ENCODE measurements at places on chromosomes 5 and 9.
A peak's percentile ranks its signal among the peaks of the same experiment; 100 is the strongest.

DNA sequence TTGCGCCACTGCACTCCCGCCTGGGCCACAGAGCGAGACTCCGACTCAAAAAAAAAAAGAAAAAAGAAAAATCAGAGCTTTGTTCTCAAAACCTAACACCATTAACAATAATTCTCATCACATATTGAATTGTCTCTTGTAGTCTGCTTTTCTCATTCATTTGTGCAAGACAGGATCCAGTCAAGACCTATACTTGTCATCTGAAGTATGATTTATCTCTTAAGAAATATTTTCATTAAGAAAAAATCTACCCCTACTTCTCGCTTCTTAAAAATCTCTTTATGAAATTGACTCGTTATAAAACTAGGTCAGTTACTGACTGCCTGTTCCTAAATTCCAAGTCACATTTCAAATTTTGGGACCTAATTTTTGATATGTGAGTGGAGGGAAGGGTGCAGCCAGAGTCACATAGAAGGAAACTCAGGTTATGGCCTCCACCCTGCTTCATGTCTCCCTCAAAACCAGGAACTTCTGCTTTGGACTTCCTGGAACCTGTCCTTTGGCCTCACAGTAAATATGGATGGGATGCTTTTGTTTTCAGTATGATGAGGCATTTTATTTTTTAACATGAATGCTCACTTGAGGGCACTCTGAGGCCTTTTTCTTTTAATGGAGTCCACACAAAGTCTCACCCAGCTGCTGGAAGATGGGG, 18.9 kb downstream of the ZNF169 start:
- no peak for DNase-seq

DNA sequence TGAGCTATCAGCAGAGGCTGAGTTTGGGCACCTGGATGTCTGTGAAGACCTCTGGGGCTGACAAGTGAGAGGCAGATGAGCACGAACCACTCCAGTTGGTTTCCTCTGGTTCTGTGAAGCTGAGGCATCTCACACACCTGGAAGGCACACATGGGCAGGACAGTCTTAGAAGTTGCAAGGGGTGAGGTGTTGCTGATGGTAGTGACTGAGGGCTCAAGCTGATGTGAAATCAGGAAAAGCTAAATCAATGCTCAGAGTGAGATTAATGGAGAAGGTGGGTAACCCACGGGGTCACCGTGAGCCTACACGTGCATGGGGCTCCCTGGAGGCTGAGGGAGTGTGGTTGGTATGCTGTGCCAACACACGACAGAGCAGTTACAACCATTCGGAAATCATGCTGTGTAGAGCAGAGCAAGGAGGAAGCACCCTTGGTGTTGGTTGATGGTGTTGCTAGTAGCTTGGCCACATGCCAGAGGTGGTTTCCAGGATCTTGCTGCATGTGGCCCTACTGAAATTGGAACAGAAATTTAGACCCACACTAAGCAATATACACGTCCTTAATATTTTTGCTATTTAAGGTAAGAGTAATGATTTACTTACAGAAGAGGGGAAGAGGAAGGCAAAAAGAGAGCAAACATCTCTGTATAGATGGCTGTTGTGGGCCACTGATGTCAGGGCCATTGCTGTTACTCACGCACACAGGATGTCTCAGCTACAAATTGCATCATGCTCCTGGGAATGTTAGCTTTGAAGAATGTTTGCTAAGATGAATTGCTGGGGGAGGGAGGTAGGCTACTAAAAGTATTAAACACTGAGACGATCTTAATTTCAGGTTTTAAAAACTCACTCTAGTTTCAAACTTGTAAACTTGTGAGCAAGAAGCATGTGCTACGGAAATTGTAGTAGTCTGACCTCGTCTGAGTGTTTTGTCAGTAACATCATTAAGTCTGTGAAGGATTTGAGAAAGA, 170.5 kb downstream of the ARHGEF28 start:
- DNase-seq, result peak; percentile 9

DNA sequence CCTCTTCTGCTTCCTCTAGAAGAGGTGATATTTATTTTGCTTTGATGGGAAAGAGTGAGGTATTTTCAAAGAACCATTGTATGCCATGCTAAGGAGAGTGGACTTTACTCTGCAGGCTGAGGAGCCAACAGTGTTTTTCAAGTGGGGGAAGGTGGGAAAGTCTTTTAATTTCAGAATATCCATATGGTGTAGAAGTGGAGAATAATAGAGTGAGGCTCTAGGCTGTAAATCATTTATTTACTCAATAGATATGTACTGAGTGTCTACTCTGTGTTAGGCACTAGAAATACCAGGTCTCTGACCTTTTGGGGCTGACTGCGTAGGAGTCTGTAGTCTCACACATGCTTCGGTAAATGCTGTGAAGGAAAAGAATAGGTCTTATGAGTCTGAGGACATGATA, 30.7 kb upstream of the TENT2 start:
- DNase-seq, result no peak

DNA sequence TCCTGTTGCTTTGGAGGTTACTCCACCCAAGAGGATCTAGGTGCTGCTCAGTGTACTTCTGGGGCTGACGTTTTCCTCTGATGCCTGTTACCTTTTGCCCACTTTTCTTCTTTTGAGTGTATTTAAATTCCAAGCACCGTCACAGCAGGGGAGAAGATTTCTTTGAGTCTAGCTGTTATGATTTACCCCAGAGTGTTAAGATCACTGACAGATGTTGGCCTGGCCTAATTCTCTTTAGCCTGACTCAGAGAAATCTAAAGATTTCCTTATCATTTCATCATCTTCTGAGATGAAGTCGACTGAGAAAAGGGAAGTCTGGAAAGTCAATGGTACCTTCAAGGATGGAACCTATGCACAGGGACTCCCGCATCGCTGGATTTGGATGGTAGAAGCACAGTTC, 191.5 kb downstream of the FBXL7 start:
- no peak for DNase-seq

DNA sequence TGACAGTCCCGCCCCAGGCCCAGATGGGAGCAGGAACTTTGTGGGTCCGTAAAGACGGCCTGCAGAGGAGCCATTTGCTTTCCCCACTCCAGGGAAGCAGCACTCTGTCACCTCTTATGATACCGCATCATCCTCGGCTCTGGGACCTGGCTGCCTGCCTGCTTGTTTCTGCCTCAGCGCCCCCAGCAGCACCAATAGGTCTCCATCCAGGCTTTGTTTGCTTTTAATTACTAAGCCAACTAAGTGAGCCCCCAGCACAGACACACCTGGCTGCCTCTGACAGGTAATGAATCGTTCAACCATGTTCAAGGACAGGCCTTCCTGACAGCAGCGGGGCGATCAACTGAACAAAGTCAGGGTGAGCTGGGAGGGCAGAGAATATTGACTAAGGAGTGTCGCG, 141.4 kb downstream of the C5orf15 start:
- no peak for DNase-seq

DNA sequence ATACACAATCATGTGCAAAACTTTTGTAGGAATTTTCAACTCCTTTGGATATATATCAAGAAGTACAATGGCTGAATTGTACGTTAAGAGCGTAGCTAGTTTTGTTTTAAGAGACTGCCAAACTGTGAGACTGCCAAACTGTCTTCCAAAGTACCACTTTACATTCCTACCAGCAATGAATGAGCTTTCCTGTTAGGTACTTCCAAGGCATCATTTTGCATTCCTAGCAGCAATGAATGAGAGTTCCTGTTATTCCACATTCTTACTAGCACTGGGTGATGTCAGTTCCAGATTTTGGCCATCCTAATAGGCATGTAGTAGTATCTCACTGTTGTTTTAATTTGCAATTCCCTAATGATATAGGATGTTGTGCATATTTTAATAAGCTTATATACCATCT, 219.3 kb downstream of the KCNN2 start:
- no peak for DNase-seq

DNA sequence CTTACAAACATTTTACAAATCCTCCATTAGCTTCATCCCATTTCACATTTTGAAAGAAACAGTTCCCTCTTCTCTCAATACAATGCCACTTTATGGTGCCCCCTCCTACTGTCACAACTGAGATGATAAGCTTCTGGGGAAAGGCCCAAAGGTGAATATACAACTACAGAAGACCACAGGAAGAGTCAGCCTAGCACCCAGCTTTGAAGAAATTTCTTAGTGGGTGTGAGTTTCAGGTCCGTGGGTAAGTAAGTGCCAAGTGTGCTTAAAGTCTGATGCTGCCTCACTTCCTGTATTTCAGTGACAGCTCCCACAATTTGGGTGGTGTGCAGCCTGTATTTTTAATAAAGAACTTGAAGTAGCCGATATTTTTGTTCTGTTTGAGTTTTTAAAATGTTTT, 68.1 kb downstream of the ARHGEF28 start:
- DNase-seq, result no peak

Data from heart right ventricle (tissue), 16 donors.